Progenitor cell of endocrine pancreas (in vitro differentiated cells): ENCODE measurements at places on chromosomes 13 and 19.

GRCh38 chr19:7742991-7743390 is 4.3 kb downstream of the CD209 start:
- no peak for DNase-seq

GRCh38 chr19:50837300-50837699 is 3.9 kb upstream of the KLK15 start:
- no peak for DNase-seq

DNA sequence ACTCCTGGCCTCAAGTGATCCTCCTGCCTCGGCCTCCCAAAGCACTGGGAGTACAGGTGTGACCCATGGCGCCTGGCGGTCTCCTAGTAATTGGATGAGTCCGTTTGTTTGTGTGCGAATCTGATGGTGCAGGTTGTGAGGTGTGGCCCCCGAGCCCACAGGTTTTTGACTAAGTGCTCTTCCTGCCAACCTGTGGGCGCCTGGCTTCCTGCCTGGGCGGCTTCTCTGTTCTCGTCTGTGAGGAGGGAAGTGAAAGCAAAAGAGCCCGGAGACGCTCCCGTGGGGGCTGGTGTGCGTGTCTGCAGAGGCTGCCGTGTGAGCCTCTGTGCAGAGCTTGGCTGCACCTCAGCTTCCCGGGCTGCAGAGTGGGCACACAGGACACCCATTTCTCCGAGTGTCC is 10.0 kb downstream of the ARHGAP45 start:
- no peak for DNase-seq

GRCh38 chr13:29547153-29547552 is 48.3 kb downstream of the SLC7A1 start:
- DNase-seq: no peak

GRCh38 chr19:5908773-5909442 is 4.2 kb downstream of the VMAC start:
- no peak for DNase-seq

GRCh38 chr19:57947088-57947418 is 453 bp downstream of the ZNF256 start:
- DNase-seq: no peak

DNA sequence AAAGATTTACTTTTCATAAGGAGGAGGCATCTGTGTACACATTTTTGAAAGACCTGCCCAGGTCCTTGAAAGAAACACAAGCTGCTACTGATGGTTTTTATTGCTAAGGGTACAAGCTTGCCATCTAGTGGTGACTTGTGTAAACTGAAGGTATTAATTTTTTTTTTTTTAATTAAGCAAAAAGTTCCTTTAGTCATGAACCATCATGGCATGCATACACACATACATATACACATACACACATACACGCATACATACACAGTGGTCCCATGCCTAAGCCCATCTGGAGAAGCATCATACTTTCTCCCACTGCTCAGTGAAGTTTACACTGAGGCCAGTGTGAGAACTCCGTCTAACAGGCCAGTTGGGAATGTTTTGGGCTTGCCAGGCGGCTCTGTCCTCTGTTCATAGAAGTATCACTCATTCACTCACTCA is 312.5 kb downstream of the DCLK1 start:
- DNase-seq: no peak

DNA sequence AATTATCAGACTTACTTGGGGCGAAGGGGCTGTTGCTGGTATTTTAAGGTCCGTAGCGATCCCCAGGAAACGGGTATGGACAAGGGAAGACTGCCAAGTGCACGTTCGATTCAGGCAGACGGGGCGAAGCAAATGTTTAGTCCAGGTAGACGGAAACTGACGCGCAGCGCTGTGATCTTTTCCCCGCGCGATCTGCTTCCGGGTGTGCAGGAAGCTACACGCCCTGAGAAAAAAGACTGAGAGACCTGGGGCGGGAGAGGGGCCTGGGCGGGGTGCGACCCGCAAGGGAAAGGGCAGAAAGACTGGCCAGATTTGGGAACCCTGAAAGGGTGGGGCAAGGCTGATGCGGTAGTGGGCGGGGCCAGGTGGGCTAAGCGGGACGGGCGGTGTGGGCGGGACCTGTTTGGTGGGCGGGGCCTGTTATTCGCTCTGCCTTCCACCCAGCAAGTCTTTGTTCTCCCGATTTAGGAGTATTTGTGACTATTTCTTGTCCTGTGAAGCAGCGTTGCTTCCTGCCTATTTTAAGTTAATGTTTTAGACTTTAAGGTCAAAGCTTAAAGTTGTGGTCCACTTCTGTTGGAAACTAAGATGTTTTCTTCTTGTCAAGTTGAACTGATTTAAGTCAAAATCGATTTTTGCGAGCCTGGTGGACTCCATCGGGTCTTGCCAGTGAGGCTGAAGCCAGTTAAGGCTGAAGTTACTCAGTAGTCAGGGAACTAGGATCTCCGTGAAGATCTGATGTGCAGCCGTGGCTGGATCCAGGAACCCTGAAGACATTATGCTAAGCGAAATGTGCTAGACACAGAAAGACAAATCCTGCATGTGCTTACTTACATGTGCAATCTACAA is at the start of gene ZNF836:
ZNF836 (minus strand) TSS at position 301 of the 849 bp plus-strand sequence. CDS start 3,549 bp downstream, outside the sequence.
- DNase-seq: peak; percentile 72

DNA sequence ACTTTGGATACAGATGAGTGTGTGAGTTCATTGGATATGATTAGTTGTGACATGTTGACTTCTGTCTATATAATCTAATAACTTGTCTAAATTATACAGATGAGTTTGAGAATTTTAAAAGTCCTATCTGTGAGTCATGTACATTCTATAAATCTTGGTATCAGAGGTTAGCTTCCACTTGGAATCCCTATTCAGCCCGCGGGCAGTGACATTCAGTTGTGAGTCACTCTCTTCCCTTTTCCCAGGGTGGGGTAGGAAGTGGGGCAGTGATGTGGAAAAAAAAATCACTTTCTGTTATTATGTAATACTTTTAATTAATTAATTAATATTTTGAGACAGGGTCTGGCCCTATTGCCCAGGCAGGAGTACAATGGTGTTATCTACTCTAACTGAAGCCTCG is 33.0 kb upstream of the ZNF808 start:
- DNase-seq: no peak

DNA sequence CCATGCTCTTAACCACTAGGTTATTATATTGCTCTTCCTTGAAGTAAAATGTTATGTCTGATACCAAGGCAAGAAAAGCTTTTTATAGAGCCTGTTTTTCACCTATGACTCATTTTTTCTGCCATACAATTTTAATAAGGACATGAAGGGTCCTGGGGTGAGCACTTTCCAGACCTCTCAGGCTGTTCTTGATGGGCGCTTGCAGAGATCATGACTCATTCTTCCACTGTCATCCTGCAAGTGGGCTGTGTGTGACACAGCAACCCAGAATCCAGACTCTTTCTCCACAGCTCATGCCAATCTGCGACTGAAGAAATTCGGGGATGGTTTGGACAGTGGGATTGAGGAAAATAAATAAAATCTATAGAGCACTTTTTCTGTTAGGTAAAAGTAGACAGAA is 506.7 kb upstream of the NBEA start:
- DNase-seq: no peak

- no peak for DNase-seq
Observed at GRCh38 chr13:24220086-24220703, 59.7 kb downstream of the SPATA13 start.

DNA sequence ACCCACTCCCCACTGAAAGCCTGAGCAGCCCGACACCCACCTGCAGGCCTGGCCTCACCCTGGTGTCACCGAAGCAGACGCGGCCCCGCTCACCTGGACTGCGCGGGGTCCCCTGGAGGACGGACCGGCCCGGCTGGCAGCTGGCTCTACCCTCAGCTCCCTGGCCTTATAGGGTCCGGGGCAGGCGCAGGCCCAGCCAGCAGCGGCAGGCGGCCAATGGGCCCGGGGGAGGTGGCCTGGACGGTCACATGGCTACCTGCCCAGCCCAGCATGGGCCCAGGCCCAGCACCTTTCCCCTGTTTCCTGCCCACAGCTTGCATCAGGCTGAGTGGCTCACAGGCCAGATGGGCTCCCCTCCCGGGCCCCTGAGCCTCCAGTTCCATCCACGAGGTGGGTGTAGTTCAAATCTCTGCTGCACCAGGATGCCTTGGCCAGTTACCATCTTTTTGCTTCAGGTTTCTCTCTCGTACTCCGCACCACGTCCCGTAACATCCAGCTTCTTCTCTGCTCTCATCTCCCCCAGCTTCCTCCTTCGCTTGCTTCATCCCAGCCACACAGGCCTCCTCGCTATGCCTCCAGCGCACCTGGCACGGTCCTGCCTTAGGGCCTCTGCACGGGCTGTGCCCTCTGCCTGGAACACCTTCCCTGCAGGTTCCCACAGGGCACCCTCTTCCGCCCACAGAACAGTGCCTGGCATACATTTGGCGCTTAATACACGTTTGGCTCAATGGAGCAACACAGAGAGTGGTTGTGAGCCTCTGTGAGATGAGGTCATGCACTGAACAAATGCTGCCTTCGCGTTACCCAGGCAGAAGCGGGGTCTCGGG is at the start of gene PLIN4:
PLIN4 (minus strand) TSS at position 142 of the 827 bp plus-strand sequence. CDS start 214 bp downstream, outside the sequence.
- DNase-seq: no peak

DNA sequence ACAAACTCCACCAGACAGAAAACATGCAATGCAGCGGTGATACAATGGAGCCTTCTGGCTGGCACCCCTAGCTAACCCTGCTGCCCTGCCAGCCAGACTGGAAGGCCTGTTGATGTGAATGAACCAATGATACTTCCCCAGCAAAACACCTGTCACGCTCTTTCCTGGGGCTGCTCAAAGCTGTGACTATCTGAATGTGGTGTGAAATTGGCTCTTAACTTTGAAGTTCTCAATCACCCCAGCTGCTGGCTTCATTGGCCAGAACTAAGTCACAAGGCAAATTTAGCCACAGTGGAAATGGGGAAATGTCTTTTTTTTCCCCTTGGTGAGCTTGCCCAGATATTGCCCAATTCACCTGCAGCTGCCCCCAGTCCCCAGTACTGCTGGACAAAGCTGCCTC is 147.3 kb downstream of the SLC7A1 start:
- no peak for DNase-seq

DNA sequence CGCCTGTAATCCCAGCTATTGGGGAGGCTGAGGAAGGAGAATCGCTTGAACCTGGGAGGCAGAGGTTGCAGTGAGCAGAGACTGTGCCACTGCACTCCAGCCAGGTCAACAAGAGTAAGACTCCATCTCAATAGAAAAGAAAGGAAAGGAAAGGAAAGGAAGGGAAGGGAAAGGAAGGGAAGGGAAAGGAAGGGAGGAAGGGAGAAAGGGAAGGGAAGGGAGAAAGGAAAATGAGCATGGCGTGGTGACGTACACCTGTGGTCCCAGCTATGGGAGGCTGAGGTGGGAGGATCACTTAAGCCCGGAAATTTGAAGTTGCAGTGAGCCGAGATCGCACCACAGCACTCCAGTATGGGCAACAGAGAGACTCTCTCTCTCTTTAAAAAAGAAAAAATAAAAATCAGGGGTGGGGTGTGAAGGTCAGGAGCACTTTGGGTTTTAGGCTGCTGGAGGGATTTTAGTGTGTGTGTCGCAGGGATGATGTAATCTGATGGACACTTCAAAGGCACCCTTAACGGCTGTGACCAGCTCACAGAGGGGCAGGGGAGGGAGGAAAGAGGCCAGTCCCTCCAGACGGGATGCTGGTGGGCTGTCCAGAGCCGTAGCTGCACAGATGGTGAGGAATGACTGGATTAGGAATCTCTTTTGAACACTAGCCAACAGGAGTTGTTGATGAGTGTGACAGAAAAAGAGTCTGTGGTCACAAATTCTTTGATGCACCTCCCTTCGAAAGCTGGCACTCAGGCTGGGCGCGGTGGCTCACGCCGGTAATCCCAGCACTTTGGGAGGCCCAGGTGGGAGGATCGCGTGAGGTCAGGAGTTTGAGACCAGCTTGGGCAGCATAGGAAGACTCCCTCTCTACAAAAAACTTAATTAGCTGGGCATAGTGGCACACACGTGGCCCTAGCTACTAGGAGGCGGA is 27.6 kb downstream of the TMPRSS9 start:
- DNase-seq: no peak

- DNase-seq: no peak
Observed at GRCh38 chr13:113260996-113261395, 36.0 kb upstream of the LAMP1 start.

- no peak for DNase-seq
Observed at GRCh38 chr19:30733826-30734550, 361.8 kb downstream of the ZNF536 start.

GRCh38 chr13:49146950-49147355 is 73.2 kb upstream of the MLNR start:
- DNase-seq: no peak

DNA sequence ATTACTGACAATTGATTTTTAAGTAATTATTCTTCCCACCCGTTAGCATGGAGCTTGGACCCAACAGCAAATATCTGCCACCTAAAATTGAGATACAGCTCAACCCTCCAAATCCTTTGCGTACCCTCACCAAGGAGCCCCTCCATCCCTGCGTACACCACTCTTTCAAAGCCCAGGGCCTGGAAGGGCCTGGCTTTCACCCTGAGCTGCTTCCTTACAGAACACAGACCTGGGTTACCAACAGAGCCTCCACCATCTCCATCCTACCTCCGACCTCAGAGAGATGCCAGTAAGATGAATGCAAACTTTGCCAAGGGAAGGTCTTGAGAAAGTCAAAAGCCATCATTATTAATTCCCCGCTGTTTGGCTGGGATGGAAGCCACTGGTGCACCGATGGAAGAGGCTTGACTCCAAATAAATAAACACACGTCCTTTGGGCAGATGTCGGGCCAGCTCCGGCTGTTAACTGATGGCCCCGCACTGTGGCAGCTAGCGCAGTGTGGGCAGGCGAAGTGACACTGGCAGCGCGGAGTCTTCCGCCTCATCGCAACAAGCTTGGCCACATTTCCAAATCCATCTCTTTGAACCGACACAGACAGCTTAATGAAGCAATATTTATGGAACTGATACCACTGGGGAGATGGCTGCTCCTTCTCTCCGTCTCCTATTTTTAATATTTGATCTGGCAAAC is 150.2 kb upstream of the VSTM2B start:
- DNase-seq: no peak

- no peak for DNase-seq
Observed at GRCh38 chr13:59024434-59024833, 1139.3 kb downstream of the DIAPH3 start.

- DNase-seq: no peak
Observed at GRCh38 chr13:47129461-47129860, 232.6 kb upstream of the HTR2A start.

DNA sequence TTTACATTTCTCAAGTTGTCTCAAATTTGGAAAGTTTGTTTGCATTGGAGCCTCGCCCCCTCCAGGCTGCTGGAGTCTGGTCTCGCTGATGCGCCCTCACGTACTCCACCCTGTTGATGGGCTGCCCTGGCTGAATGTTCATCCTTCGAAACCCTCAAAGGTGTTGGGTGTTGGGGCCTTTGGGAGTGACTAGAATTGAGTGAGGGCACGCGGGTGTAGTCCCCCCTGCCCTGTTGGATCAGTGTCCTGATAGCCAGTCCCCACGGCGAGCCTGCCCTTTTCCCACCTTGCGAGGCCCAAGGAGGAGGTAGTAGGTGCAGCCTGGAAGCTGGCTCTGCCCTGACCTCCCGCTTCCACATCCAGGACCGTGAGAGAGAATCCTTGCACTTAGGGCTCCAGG is 14.8 kb downstream of the TFDP1 start:
- DNase-seq: no peak
